Activated naive CD8-positive, alpha-beta T cell treated with anti-CD3 and anti-CD28 coated beads, Interleukin-2, amount 50 U/mL, for 24 hours (primary cell): ENCODE measurements at places on chromosomes 5 and 9.

GRCh38 chr5:131587541-131587940 is 47.5 kb downstream of the RAPGEF6 start:
- no peak for DNase-seq

DNA sequence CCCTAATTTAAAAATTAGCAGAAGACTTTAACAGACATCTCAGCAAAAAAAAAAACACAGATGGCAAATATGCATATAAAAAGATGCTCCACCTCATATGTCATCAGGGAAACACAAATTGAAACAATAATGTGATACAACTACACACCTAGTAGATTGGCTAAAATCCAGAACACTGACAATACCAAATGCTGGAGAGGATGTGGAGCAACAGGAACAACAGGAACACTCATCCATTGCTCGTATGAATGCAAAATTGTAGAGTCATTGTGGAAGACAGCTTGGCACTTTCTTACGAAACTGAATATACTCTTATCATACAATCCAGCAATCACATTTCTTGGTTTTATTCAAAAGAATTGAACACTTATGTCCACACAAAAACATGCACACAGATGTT is 22.1 kb downstream of the MCIDAS start:
- no peak for DNase-seq

GRCh38 chr5:173188280-173188679 is 43.9 kb downstream of the BNIP1 start:
- no peak for DNase-seq

- no peak for DNase-seq
Measured at GRCh38 chr5:107153283-107153682, 517.5 kb downstream of the EFNA5 start.

GRCh38 chr5:141363952-141364660 is at the start of gene PCDHGA5:
Gene PCDHGA5, plus strand, starts transcription at chr5:141364162. Its CDS starts 169 bp downstream, at chr5:141364331.
- no peak for DNase-seq

- DNase-seq = no peak
Measured at GRCh38 chr9:10354591-10354990, 258.2 kb downstream of the PTPRD start.

- no peak for DNase-seq
Measured at GRCh38 chr9:13737885-13738284, 458.4 kb upstream of the MPDZ start.

- no peak for DNase-seq
Measured at GRCh38 chr5:86565197-86565789, 52.4 kb upstream of the COX7C start.

DNA sequence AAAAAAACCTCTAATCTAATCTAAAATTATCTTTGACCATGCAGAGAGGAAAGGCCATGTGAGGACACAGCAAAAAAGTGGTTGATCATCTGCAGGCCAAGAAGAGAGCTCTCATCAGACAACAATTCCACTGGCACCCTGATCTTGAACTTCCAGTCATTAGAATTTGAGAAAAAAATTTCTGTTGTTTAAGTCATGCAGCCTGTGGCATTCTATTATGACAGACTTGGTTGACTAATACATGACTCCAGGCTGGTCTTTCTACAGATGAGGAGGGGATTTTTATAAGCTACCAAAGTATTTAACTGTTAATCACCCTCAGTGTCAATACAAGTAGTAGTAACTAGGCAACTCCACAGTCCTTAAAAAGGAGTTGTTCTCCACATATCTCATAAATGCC is 358.5 kb upstream of the RGMB start:
- DNase-seq = no peak

DNA sequence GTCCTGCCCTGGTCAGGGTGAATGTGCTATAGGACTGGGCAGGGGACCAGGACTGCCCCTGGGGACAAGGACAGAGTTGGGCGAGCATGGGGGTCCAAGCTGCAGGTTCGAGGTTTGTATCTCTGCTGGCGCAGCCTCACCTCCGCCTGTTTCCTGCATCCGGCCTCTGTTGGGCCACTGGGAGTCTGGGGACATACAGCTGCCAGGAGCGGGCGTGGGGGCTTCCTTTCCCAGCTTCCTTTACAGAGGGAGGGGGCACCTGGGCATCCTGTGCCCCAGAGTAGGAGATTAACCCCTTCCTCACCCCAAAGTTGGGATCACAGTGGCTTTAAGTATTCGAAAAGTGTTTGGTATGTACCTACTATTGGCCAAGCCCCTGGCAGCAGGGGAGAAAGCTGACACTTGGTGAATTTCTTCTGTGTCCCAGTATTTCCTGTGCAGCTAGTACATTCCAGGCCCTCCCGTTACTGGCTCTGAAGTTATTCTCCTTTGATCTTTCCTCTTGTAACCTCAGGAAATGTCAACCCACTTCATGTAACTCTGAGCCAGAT is 19.0 kb downstream of the OLFML2A start:
- DNase-seq = no peak

DNA sequence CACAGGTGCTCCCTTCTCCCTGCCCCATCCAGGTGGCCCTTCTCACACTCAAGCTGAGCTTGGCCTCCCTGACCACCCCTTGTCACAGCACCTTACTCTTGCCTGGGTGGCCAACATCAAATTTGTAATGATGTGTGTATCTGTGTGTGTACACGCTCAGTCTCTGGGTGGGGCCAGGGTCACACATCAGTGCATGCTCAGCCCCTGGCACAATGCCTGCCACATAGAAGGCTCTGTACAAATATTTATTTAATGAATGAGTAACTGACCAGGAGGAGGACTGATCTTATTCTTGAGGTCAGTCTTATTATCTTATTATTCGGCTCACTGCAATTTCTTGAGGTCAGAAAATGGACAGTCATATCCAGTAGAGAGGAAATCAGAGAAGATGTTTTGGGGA is 41.3 kb upstream of the HAND1 start:
- DNase-seq = no peak

DNA sequence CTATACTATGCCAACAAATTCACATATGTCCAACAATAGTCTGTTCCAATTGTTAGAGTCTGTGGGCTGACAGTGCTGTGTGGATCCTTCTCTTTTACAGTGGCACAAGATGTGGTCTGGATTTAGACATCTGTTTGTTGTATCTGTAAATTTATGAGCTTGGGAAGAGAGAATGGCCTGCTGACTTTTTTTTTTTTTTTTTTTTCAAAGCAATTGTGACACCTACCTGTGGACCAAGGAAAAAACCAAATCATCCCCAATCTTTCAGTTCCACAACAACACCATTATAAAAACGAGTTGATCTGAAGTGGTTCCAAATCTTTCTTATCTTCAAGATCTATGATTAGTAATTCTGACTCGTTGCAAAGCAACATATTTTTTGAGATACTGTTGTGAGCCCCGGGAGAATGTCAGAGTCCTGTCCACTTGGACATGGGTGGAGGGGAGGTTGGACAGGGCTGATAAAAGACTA is 4.9 kb downstream of the IRX2 start:
- no peak for DNase-seq

DNA sequence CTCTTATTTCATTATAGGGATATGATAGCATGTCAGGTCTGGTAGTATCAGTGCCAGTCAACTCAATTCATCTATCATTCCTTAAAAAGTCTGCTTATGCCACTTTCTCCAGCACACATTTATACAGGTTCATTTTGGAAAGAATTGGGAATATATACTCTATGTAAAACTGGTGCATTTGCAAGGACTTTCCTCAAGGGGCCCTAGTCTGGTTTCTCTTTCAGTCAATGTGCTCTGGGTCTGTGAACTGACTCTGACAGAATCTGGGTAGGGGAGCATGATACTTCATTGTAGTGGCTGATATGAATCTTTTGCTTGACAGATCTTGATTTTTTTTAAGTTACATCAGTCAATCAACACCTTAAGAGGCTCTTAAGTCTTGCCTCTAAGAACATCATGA is 313.9 kb downstream of the HTR1A start:
- DNase-seq = no peak

- peak; percentile 43 for DNase-seq
Measured at GRCh38 chr9:4117835-4118610, 181.8 kb downstream of the GLIS3 start.

GRCh38 chr9:3012245-3012644 is 168.3 kb upstream of the PUM3 start:
- DNase-seq = no peak

- no peak for DNase-seq
Measured at GRCh38 chr5:87054821-87055220, 212.9 kb upstream of the RASA1 start.

- no peak for DNase-seq
Measured at GRCh38 chr9:126205265-126205664, 121.4 kb upstream of the MVB12B start.

GRCh38 chr5:148416921-148417320 is 33.2 kb downstream of the FBXO38 start:
- DNase-seq = no peak

GRCh38 chr9:97773723-97774122 is 76.6 kb upstream of the XPA start:
- DNase-seq = no peak

GRCh38 chr5:143557061-143557818 is 153.8 kb upstream of the NR3C1 start:
- no peak for DNase-seq

- peak; percentile 40 for DNase-seq
Measured at GRCh38 chr9:99092643-99093491, 12.0 kb upstream of the TGFBR1 start.

- no peak for DNase-seq
Measured at GRCh38 chr9:122912671-122912963, 506 bp downstream of the ZBTB6 start.

DNA sequence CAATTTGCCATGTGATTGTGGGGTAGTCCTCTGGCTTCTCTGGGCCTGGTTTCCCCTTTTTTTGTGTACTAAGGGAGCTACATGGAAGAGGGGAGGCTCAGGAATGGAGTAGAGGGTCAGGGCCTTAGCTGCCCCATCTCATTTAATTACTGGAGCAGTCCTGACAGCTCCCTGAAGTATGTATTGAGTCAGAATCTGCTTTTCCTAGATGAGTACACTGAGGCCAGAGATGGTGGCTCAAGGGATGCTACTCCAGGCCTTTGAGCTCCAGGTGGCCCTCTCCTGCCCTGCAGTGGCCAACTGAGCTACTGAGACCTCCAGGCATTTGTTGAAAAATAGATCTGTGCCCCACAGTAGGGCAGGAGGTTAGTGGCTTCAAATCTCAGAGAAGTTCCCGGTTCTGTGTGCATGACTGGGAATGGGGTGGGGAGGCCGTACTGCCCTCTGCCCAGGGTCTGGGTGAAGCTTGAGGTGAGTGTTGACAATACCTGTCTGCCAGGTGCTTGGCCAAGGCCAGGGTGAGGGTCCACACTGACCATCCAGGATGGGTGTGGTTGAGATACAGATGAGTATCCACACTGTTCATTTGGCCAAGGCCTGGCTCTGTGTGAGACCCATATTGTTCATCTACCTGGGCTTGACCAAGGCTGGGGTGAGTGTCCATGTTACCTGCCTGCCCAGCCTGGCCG is 45.7 kb downstream of the CXXC5 start:
- no peak for DNase-seq

DNA sequence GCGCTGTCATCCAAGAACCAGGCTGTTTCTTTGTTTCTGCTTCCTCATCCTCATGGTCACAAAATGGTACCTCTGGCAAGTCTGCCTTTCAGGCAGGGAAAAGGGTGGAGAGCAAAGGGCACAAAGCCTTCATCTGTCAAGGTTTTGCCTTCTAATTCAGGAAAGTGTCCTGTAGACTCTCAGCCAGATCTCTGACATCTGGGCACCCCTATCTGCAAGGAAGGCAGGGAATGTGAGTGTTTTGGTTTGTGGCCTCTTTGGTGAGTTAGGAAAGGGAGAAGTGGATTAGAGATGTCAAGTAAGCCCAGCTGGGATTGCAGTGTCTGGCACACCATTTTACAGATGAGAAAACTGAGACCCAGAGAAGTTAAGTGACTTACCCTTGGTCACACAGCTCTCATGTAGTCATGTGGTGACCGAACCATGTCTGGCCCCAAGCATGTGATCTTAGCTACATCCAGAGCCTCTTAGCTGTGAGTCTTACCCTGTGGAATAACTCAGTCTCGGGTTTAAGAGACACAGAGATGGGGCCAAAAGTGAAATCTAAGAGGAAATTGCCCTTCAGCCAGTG is 115.6 kb upstream of the SAP30L start:
- DNase-seq = no peak

- DNase-seq = no peak
Measured at GRCh38 chr9:80156262-80156661, 584.5 kb downstream of the TLE4 start.

DNA sequence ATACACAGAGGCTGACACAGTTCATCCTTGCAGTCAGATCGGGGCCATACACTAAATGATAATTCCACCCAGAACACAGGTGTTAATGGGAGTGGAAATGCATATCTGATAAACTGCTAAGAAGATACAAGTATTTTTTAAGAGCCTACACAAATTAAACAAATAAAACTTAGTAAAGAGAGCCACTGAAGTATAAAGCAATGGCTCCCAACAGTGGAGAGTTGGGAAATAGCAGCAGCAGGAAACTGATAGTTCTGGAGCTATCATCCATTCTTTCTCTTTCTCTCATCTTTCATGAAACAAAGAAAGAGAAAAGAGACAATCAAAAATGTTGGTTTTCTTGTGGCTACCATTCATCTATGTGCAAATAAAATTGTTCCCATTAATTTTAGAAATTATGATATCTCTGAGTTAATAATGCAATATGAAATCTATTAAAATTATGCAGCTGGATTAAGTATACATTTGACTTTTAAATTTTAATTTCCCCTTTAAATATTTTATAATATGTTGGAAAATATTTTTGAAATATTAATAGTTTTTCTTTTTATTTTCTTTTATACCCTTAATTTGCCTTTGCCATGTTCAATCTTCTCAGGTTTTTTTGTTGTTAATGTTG is 120.8 kb downstream of the EMB start:
- DNase-seq = no peak

DNA sequence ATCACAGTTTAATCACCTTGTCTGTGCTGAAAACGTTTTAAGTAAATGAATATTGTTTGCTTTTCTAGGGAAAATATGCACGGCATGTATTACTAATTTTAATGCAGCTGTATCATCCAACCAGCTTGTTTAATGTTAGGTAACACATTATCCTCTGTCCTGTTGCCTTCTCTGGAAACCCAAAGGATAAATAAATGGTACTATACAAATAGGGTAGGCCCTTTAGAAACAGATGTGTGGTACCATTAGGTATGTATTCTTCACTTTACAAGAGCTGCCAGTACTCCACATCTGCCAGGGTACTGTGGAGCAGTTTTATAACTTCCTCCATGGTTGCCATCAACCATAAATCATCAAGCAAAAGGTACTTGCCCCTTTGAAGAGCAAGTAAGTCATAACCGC is 42.9 kb downstream of the FAF2 start:
- DNase-seq = no peak

GRCh38 chr9:35691334-35691650 is 1.6 kb upstream of the TPM2 start:
- DNase-seq = no peak

DNA sequence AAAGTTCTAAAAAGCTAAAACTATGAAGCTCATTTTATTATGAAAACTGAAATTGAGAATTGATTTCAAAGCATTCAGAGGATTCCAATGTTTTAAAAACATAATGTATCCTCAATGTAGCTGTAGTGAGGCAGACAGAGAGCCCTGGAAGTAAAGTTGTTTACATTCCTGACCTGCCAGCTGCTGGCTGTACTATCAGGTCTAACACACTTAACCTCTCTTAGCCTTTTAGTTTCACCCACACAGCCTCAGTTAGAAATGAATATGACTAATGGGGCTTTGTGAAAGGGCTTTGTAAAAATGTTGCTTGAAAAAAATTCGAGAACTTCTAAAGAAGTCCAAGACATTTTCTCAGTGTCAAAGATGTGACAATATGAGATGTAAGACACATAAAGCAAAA is 122.6 kb downstream of the FBXL17 start:
- no peak for DNase-seq
